ENCODE measurements at places on chromosomes 7 and 10.
A peak's percentile ranks its signal among the peaks of the same experiment; 100 is the strongest.

- no peak for DNase-seq
Measured at GRCh38 chr10:34854147-34854601, 39.1 kb upstream of the PARD3 start.

DNA sequence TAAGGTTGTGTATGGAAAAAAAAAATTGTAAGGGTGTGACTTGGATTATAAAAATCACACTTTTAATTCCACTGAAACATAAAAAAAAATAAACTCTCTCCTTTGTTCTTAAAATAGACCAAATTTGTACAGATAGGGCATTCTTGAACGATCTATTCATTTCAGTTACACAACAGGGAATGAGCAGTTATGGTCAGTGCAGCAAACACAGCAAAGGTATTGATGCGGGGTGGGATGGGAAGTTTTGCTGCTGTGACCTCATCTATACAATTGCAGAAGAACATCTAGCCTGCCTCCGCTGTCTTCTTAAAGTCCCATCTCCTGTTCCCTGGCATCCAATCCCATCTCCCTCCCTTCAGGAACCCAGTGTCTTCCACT lies 580.2 kb downstream of the SUGCT start:
- DNase-seq, result no peak

- no peak for DNase-seq
Measured at GRCh38 chr7:103113164-103113563, 35.7 kb downstream of the NAPEPLD start.

DNA sequence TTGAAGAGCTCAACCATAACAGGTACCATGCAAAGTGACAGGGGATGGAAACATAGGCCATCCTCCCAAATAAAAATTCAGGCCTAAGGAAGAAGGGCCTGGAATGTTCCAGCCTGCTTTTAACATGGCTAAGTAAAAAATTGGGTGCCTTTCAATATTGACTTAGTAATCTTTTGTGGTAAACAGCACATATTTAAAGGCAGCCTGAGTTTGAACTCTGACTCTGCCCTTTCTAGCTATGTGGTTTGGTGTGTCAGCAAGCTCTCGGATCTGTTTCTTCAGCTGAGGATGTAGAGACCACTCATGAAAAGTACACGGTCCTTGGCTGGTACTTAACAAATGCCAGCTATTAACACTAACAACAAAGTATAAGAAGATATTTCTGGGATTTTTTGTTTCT lies 191.8 kb upstream of the CDCA7L start:
- no peak for DNase-seq

DNA sequence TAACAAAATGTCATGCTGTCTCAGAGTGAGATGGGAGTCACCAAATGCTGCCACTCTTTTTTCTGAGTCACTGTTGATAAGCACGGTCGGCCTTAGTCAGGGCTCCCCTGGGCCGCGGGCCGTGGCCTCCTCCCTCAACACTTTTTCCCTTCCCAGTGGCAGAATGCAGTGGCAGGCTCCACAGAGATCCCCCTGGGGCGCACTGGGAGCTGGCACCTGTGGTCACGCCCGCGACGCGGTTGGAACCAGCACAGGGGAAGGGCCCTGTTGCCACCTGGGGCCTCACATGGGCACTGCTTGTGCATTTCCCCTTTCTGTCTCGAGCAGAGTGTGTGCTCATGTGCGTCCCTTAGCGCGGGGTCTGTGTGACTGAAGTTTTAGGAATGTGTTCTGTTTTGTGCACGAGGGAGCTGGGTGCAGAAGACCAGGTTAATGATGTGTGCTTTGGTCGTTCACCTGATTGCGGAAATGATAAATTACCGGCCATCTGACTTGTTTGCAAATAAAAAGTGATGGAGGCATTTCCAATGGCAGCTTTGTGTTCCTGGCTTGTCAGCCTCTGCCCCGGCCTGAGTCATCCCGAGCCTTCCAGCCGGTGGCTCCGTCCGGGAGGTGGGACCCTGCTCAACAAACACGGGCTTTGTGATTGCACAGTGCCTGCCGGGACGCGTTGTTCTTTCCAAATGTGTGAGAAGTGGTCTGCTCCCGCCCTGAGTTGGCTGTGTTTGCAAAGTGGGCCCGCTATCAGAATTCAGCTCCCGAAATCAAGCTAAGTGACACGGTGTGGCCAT lies 100.7 kb downstream of the NKX6-2 start:
- peak; percentile 23 for DNase-seq

GRCh38 chr10:71127773-71128172 lies 84.6 kb upstream of the UNC5B start:
- DNase-seq, result no peak

- DNase-seq, result no peak
Measured at GRCh38 chr7:123846217-123846891, 1.4 kb downstream of the HYAL4 start.

GRCh38 chr7:122123746-122124145 lies 20.3 kb downstream of the AASS start:
- DNase-seq, result no peak

GRCh38 chr7:17530741-17531421 lies 232.4 kb downstream of the AHR start:
- no peak for DNase-seq

GRCh38 chr7:12211711-12212485 lies 804 bp downstream of the TMEM106B start:
- DNase-seq, result no peak

DNA sequence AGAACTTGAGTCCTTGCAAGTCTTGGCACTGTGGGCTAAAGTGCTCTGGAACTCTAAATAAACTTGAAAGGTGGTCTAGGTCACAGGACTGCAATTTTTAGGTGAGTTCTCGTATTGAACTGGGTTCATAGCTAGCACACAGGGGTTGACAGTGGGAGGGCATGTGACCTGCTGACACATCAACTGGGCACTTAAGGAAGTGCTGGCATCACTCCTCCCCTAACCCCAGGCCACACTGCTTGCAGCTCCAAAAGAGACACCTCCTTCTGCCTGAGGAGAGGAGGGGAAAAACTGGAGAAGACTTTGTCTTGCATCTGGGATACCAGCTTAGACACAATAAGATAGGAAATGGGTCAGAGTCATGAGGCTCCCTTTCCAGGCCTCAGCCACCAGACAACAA lies 38.0 kb upstream of the AASS start:
- no peak for DNase-seq

GRCh38 chr7:67470256-67470751 lies 473.7 kb downstream of the TYW1 start:
- DNase-seq, result no peak

DNA sequence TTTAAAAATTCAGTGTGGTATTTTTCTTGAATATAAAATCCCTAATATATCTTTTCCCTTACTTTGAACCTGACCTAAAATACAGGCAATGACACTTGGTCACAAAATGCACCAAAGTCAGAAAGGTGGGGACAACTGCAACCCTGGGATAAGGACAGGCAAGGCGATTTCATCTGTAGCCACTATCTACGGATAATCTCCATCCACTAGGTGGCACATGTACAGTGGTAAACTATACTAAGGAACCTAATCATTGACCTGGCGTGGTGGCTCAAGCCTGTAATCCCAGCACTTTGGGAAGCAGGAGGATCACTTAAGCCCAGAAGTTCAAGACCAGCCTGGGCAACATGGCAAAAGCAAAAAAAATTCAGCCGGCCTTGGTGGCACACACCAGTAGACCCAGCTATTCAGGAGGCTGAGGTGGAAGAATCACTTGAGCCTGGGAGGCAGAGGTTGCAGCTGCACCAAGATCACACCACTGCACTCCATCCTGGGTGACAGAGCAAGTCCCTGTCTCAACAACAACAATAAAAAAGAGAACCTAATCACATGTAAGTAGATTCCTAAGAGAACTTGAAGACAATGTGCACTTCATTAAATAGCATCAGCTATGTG lies 98.9 kb downstream of the KMT2C start:
- DNase-seq, result no peak

GRCh38 chr10:7480742-7481367 lies 70.0 kb upstream of the SFMBT2 start:
- DNase-seq, result no peak

GRCh38 chr7:1245524-1246050 lies 12.9 kb downstream of the UNCX start:
- no peak for DNase-seq

DNA sequence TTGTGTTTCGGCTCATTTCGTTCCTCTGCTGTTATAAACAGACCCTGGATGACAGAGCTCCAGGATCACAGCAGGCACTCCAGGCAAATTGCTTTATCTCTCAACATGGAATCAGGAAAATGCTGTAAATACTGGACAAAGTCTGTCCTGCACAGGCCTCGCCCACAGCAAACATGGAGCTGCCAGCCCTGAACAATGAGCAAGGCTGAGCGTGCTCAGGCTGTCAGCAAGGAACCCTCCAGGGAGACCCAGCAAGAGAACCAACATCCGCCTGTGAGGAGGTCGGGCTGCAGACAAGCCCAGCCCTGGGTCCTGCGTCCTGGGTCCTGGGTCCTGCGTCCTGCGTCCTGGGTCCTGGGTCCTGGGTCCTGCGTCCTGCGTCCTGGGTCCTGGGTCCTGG lies 180.8 kb downstream of the PTPRN2 start:
- no peak for DNase-seq

- DNase-seq, result no peak
Measured at GRCh38 chr7:93161181-93161762, 13.1 kb upstream of the SAMD9L start.

- DNase-seq, result peak; percentile 79
Measured at GRCh38 chr7:107169120-107170050, 582 bp downstream of the HBP1 start.

DNA sequence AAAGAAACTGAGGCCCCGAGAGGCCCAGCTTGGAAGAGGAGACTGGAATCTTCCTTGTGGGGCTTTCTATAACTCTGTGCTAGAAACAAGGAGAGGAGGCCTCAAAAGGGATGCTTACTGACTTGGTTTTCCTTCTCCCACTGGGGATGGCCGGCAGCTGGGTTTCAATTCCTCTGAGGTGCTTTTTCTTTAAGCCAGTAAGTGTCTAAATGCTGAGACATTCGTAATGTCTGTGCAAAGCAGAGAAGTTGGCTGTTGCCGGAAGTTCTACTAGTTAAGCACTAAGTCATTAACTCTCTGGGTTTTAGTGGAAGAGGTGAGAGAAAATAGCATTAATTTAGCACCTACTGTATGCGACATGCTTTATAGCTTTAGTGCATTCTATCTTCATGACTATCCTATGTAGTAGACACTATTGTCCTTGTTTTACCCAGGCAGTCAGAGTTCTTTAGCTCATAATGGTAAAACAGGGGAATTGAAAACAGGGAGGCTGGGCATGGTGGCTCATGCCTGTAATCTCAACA lies 135.2 kb downstream of the RGS10 start:
- DNase-seq, result no peak

DNA sequence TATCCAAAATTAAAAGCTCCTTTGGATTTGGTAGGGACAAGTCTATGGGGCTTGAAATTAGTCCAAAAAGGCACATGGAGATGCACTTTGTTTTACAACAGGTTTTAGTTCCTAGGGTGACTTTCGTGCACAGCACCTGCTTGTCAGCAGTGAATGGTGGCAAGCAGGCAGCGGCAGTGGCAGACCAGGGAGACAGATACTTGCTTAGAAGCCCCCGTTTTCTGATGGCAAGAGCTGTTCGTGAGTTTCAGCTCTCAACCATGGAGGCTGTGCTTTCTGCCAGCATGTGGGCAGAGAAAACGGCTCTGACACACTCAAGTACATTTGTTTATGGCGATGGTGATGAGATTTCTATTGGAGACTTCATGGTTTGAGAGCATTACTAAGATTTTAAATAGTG lies 61.7 kb upstream of the SHH start:
- DNase-seq, result no peak

- no peak for DNase-seq
Measured at GRCh38 chr10:43734716-43735115, 86.0 kb upstream of the ZNF32 start.

DNA sequence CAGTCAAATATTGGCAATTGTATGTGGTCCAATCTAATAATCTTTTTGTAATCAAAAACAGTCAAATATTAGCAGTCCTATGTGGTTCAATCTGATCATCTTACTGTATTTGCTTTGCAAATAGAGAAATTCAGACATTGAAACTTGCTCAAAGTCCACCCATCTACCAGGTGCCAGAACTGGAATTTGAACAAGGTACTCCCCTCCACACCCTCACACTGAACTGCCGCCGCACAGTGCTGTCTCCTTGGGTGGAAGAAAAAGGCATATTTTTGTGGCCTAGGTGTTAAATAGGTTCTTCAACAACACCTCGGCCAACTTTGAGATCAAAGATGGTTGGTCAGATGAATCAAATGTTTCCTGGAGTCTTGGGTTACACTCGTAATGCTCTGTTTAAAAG lies 544.2 kb upstream of the GALNT17 start:
- DNase-seq, result no peak

DNA sequence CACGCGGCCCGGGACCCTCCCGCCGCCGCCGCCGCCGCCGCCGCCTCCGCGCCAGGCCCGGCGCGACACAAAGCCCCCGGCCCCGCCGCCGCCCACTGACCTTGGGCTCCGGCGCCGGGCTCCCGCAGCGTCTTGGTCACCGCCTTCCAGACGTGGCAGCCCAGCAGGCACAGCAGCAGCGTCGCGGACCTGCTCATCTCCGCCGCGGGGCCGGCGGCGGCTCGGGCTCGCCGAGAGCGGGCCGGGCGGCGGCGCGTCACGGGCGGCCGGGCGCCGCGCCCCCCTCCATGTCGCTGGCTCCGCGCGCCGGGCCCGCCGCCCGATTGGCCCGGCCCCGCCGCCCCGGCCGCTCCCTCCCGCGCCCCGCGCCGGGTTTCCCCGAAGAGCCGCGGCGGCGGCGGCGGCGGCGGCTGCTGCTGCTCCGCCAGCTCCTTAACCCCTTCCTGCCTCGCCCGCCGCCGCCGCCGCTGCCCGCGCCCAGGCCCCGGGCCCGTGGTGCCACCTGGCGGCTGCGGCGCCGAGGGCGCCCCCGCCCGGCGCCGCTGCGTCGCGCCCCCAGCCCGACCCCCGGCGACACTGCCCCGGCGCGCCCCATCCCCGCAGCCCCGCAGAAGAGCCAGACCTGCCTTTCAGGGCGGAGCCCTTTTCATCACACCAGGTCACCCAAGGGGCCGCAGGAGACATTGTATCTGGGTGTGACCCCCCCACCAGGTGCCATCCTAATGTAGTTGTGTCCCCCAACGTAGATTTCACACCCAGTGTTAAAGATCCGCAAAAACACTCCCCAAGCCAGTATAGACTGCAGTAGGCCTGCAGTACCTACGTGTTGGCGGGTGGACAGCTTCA lies at the start of gene FAM171A1:
Gene FAM171A1, minus strand, starts transcription at position 434 of the 846 bp plus-strand sequence. Its CDS starts 237 bp downstream, at position 197.
- DNase-seq, result peak; percentile 62

DNA sequence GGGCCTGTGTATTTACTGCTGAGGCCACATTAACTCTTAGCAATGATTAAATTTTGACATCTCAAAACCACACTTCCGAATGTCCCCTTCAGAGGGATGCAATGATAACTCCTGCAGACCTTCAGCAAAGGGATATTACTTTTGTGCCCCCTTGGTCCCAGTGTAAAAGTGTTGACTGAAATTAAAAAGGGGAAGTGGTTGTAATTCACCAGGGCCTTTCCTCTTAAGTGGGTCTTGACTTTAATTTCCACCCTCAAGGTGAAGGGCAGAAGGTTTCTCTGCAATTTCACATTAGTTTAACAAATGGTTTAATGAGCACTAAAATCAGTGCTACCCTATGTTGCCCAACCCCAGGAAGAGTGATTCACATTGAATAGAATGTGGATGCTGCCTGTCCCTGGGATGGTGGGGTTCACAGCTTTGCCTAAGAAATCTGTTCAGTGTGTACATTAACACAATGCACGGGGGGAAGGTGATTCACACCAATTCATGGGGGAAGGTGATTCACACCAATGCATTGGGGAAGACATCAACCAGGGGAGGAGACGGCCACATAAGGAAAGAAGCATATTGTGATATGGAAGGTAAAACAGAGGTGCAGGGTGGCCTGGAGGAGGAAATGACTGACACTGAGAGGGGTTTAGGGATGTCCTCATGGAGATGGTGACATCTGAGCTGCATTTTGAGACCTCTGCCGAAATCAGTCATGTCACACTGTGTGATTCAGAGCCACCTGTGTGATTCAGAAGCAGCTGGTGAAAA lies 19.4 kb upstream of the TNS3 start:
- no peak for DNase-seq

Data from activated CD8-positive, alpha-beta memory T cell treated with anti-CD3 and anti-CD28 coated beads, Interleukin-2, amount 50 U/mL, for 4 hours (primary cell).